ENCODE measurements at places on chromosomes 5 and 9. TPM values are rescaled to one million over a fixed set of nuclear protein-coding genes. Genes with fewer than 3 reads are reported as not detected.

The TMEM174 gene
- not detected for total RNA-seq

The DCP2 gene
- total RNA-seq, result 73.5 TPM

The SPINK1 gene
- not detected for total RNA-seq

GRCh38 chr9:127107171-127107928 lies 15.1 kb downstream of the ANGPTL2 start:
- no peaks in the 10 kb centered on the region for H3K36me3 ChIP-seq
- no peaks in the 10 kb centered on the region for H3K4me1 ChIP-seq
- H3K4me3 ChIP-seq, result no peak overlapping the region
- H3K27ac ChIP-seq, result no peak overlapping the region

GRCh38 chr9:125696106-125696647 lies 10.8 kb downstream of the MAPKAP1 start:
- H3K4me3 ChIP-seq, result no peak overlapping the region
- no peaks in the 10 kb centered on the region for H3K36me3 ChIP-seq
- no peak for DNase-seq
- H3K27ac ChIP-seq, result no peak overlapping the region
- peaks cover 12% of the 10 kb centered on the region for H3K4me1 ChIP-seq
- no peaks in the 10 kb centered on the region for H3K27me3 ChIP-seq

DNA sequence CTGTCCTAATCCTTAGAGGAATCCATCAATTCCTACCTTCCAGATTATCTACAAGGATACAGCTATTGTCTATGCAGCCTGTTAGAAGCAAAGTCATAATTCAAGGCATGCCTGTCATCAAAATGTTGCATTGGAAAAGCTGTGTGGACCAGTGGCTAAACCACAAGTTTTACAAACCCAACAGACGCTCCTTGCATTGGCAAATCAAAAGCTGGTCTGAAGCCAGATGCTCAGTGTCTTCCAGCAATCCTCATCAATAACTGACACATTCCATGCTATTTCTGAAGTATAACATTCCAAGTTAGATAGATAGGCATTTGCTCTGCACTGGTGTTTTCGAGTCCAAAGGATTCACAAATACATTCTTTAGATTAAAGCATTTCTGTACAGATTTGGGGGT lies 213.6 kb downstream of the EBF1 start:
- H3K27me3 ChIP-seq, result no peaks in the 10 kb centered on the region
- H3K36me3 ChIP-seq, result no peaks in the 10 kb centered on the region
- H3K27ac ChIP-seq, result no peak overlapping the region
- H3K4me1 ChIP-seq, result no peaks in the 10 kb centered on the region

GRCh38 chr9:14158916-14159315 lies 155.0 kb downstream of the NFIB start:
- H3K27ac ChIP-seq, result no peak overlapping the region
- no peaks in the 10 kb centered on the region for H3K27me3 ChIP-seq
- H3K4me3 ChIP-seq, result no peak overlapping the region
- DNase-seq, result no peak
- no peaks in the 10 kb centered on the region for H3K36me3 ChIP-seq
- H3K4me1 ChIP-seq, result peaks cover 7% of the 10 kb centered on the region

- DNase-seq, result no peak
- H3K27ac ChIP-seq, result no peak overlapping the region
- peaks cover 2% of the 10 kb centered on the region for H3K4me1 ChIP-seq
- no peak overlapping the region for H3K4me3 ChIP-seq
- H3K36me3 ChIP-seq, result no peaks in the 10 kb centered on the region
Observed at GRCh38 chr5:74192606-74193299, 447.8 kb downstream of the ENC1 start.

- no peak overlapping the region for H3K4me3 ChIP-seq
- DNase-seq, result no peak
- H3K27ac ChIP-seq, result no peak overlapping the region
- no peaks in the 10 kb centered on the region for H3K36me3 ChIP-seq
- H3K4me1 ChIP-seq, result no peaks in the 10 kb centered on the region
Observed at GRCh38 chr5:16559702-16560101, 57.1 kb downstream of the RETREG1 start.

GRCh38 chr9:123724211-123724796 lies 205.6 kb downstream of the DENND1A start:
- H3K36me3 ChIP-seq, result no peaks in the 10 kb centered on the region
- no peaks in the 10 kb centered on the region for H3K27me3 ChIP-seq
- H3K4me1 ChIP-seq, result no peaks in the 10 kb centered on the region
- peak; percentile 17 for DNase-seq
- no peak overlapping the region for H3K4me3 ChIP-seq
- no peak overlapping the region for H3K27ac ChIP-seq

DNA sequence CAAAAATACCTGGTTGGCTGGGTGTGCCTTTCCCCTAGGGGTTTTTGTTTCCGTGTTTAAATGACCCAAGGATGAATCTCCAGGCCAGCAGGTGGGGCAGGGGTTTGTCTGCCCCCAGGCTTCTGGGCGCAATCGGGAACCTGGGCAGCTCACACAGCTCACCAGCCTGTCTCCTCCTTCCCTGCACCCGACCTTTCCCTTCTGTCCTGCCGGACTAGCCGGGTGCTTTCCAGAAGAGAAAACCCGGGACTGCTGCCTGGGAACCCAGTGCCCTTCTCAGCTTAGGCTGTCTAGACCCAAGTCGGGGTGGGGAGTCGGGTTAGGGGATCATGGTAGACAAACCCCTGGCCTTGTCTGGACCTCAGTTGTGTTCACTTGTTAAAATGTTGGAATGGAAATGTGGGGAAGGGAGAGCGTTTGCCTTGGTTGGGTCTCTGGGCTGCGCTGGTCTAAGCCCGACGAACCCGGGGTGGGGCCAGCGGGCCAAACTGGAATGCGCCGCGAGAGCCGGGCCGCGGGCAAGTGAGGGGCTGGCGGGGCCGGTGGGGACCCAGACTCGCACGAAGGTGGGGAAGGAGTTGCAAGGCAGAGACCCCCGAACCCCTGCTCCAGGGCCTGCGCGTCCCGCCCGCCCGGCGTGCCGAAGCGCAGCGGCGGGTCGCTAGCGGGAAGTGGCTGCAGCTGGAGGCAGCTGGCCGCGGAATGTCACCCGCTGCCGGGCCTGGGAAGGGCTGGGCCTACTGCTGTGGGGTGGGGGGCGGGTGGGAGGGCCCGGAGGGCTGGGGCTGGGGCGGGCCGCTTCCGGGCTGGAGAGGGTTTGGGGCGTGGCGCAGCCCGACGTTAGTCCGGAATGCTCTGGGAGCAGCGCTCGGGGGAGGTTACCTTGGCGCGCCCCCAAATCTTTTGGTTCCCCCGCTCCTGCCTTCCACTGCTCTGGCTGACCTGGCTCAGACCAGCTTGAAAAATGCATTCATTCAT lies 84.6 kb downstream of the DAB2IP start:
- no peaks in the 10 kb centered on the region for H3K27me3 ChIP-seq
- H3K4me3 ChIP-seq, result no peak overlapping the region
- DNase-seq, result no peak
- no peaks in the 10 kb centered on the region for H3K36me3 ChIP-seq
- H3K4me1 ChIP-seq, result no peaks in the 10 kb centered on the region

- H3K36me3 ChIP-seq, result no peaks in the 10 kb centered on the region
- H3K4me1 ChIP-seq, result no peaks in the 10 kb centered on the region
- DNase-seq, result no peak
- no peak overlapping the region for H3K27ac ChIP-seq
- H3K27me3 ChIP-seq, result peaks cover 18% of the 10 kb centered on the region
Observed at GRCh38 chr5:1436036-1436435, 9.2 kb downstream of the SLC6A3 start.

GRCh38 chr5:86709157-86709881 lies 91.6 kb downstream of the COX7C start:
- no peak overlapping the region for H3K4me3 ChIP-seq
- no peak for DNase-seq
- no peak overlapping the region for H3K27ac ChIP-seq
- H3K36me3 ChIP-seq, result no peaks in the 10 kb centered on the region

DNA sequence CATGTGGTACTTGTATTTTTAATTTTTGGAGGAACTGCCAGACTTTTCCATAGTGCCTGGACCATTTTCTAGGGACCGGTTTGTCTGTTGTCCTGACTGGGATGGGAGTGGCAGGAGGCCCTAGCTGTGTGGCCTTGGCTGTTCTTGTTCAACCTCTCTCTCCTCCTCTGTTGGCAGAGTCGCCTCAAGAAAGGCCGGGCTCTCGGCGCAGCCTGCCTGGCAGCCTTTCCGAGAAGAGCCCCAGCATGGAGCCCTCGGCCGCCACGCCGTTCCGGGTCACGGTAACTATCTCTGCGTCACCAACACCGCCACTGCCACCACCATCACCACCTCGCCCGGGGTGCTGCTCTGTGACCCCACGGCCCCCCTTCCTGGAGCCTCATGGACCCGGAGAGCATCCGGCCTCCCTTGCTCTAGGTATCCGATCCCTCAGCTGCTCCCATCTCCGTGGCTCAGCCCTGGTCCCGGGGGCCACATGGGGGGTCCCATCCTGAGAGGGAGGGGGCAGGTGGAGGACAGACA lies 27.1 kb downstream of the DAB2IP start:
- H3K27ac ChIP-seq, result no peak overlapping the region
- no peaks in the 10 kb centered on the region for H3K27me3 ChIP-seq
- H3K4me1 ChIP-seq, result peaks cover 30% of the 10 kb centered on the region
- H3K4me3 ChIP-seq, result no peak overlapping the region
- no peak for DNase-seq
- peaks cover 18% of the 10 kb centered on the region for H3K36me3 ChIP-seq

DNA sequence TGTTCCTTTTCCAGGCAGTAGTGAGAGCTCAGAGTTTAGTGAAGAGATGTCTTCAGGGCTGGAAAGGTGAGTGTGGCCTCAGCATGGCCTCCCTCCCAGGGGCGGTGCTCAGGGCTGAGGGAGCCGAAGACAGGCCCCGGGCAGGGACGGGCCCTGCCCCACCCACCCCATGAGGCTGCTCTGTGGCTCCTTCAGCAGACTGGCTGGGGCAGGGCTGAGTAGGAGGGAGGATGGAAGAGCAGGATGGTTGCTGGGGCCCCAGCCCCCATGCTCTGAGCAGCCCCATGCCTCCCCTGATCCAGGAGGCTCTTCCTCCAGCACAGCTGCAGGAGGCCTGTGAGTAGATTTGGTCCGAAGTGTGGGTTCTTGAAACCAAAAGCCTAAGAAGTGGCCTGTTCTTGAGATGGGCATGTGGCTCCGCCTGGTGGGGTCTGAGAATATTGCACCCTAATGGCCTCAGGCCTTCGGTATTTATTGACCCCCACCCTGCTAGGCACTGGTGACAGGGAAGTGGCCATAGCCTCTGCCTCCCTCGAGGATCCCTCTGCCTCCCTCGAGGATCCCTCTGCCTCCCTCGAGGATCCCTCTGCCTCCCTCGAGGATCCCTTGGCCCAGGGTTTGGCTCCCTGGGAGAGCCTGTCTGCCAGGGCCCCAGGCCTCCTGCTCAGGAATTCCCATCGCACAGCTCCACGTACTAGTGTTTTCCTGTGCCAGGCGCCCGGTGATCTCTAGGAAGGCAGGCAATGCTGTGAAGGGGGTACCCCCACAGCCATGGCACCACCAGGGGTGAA lies 65.4 kb upstream of the GARNL3 start:
- H3K4me3 ChIP-seq, result no peak overlapping the region
- H3K36me3 ChIP-seq, result no peaks in the 10 kb centered on the region
- peak; percentile 83 for DNase-seq
- no peaks in the 10 kb centered on the region for H3K4me1 ChIP-seq

- peak; percentile 36 for DNase-seq
- H3K27me3 ChIP-seq, result no peaks in the 10 kb centered on the region
- peak overlapping the region; percentile 15 for H3K27ac ChIP-seq
- H3K4me1 ChIP-seq, result peaks cover 13% of the 10 kb centered on the region
- no peak overlapping the region for H3K4me3 ChIP-seq
- H3K36me3 ChIP-seq, result no peaks in the 10 kb centered on the region
Observed at GRCh38 chr9:116087751-116088194, 65.8 kb upstream of the PAPPA start.

GRCh38 chr5:29122306-29122705 lies 2071.2 kb upstream of the CDH6 start:
- H3K27ac ChIP-seq, result no peak overlapping the region
- no peaks in the 10 kb centered on the region for H3K27me3 ChIP-seq
- DNase-seq, result no peak
- peaks cover 3% of the 10 kb centered on the region for H3K4me1 ChIP-seq
- no peaks in the 10 kb centered on the region for H3K36me3 ChIP-seq
- no peak overlapping the region for H3K4me3 ChIP-seq

DNA sequence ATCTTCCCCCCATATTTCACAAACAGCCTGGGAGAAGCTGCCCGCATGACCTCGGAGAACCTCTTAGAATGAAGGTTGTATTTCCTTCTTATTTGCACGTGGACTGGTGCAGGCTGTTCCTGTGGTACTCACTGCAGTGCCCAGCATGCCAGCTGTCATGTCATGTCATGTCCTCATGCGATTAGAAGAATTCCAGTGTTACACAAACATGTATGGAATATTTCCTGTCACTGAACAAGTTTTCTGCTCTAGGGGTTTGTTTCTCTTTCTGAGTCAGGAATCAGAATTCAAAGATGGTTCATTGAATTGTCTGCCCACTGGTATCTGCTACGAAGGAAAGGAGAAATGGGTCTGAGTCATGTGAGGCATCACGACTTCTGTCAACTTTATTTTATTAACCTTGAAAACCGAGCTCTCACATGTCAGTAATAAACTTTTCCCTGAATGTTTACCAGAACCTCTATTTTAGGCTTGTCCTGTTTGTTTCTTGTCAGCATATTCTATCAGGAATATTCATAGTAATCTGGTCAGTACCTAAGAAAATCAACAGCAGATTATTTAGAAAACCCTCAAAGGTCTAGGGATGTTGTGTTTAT lies 415.6 kb downstream of the GADD45G start:
- H3K36me3 ChIP-seq, result no peaks in the 10 kb centered on the region
- no peak overlapping the region for H3K4me3 ChIP-seq
- no peak for DNase-seq

DNA sequence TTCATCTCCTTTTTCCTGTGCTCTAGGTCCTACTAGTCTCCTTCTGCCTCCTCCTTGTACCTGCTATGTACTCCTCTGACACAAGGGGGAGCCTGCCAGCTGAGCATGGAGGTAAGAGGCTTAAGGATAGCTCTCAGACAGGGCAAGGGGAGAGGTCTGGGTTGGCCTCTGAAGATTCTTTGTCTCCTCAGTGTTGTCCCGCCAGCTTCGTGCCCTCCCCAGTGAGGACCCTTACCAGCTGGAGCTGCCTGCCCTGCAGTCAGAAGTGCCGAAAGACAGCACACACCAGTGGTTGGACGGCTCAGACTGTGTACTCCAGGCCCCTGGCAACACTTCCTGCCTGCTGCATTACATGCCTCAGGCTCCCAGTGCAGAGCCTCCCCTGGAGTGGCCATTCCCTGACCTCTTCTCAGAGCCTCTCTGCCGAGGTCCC lies 3.8 kb downstream of the CREB3 start:
- peak; percentile 82 for DNase-seq
- H3K27me3 ChIP-seq, result no peaks in the 10 kb centered on the region
- no peak overlapping the region for H3K4me3 ChIP-seq
- no peak overlapping the region for H3K27ac ChIP-seq
- no peaks in the 10 kb centered on the region for H3K4me1 ChIP-seq

GRCh38 chr9:35229779-35230143 lies 68.0 kb downstream of the UNC13B start:
- H3K4me3 ChIP-seq, result no peak overlapping the region
- no peaks in the 10 kb centered on the region for H3K36me3 ChIP-seq
- no peaks in the 10 kb centered on the region for H3K27me3 ChIP-seq
- no peak for DNase-seq
- no peak overlapping the region for H3K27ac ChIP-seq
- H3K4me1 ChIP-seq, result peaks cover 5% of the 10 kb centered on the region

- DNase-seq, result no peak
- no peaks in the 10 kb centered on the region for H3K4me1 ChIP-seq
- H3K4me3 ChIP-seq, result no peak overlapping the region
- H3K27me3 ChIP-seq, result no peaks in the 10 kb centered on the region
- no peaks in the 10 kb centered on the region for H3K36me3 ChIP-seq
Observed at GRCh38 chr5:136814619-136815378, 449.5 kb upstream of the TRPC7 start.

Data from A673 (cell line).